HT-29 (cell line): ENCODE measurements at places on chromosomes 7 and 10. TPM values are rescaled to one million over a fixed set of nuclear protein-coding genes. Genes with fewer than 3 reads are reported as not detected.
A peak's percentile ranks its signal among the peaks of the same experiment; 100 is the strongest.

GRCh38 chr10:23917251-23917840, 291.6 kb upstream of the KIAA1217 start:
- DNase-seq = peak; percentile 6

DNA sequence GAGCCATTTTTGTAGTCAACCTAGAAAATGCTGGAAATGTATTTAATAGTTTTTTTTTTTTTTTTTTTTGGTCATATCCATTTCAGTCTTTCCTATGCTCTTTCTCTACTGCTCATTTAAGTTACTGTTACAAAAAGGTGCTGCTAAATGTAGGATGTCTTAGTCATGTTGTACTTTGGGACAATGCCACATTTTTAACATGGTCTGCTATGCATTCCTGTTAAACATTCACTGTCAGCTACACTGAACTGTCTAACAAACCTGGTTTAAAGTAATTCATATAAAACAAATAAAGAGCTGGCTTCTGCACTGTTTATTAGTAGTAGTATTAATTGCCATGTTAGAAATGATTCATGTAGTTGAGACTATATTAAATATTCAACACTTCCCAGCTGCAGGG, 108.6 kb downstream of the NSUN6 start:
- no peak for DNase-seq

DNA sequence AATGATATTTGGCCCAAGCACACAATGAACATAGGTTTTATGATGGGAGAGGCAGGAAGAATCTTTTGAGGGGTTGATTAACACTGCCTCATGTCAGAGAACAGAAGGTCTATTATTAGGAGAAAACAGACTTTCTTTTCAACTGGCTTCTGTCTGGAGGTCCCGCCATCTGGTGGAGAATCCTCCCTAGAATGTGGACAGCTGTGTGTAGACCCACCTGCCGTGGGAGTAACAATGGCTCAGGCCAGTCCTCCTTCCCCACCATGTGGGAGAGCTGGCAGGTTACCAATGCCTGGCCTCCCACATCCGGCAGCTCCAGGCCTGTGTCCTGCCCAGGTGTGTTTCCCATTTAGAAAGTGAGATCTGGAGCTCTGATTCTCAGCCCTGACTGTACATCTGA, 70.4 kb upstream of the AOAH start:
- peak; percentile 11 for DNase-seq

DNA sequence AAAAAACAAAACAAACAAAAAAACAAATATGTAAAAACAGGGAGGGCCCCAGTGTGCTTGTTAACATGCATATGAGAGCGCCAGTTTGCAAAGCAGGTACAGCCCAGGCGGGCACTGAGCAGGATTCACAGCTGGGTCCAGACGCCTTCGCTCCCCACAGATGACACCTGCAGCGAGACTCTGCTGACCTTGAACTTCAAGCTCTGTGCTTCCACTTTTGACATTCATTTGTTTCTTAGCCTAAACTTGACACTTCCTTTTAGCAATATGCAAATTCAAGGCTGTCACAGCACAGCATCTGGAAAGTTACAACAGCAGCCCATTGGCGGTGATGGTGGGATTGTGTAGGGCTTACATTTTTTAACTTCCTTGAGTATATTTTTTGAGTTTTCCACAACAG, 88.8 kb upstream of the TNS3 start:
- no peak for DNase-seq

DNA sequence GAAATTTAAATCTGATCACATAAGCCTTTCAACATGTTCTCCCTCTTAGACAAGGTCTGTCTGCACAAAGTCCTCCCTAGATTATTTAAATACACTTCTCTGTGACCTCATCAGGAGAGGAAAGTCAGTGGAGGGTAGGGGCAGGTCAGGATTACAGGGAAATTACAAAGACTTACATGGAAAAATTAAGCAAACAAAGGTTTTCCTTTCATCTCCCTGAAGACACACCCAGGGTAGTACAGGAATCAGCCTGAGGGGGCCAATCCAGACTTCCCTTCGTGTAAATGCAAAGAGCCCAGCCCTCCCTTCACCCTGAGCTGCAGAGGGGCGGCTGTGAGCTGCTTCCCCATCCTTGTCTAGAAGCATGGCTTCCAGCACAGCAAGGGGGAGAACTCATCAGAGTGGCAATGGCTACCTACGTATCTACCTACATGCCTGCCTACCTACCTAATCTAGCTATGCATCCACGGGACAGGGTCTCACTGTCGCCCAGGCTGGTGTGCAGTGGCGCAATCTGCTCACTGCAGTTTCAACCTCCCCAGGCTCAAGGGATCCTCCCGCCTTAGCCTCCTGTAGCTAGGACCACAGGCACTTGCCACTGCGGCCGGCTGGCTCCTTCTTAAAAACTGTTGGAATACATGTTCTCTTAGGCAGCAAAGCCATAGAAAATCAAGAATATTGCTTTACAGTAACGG, 33.2 kb downstream of the PITRM1 start:
- no peak for DNase-seq

- no peak for DNase-seq
Observed at GRCh38 chr7:158963771-158964241, 107.4 kb downstream of the DYNC2I1 start.

GRCh38 chr10:70834441-70835151, 18.8 kb downstream of the SGPL1 start:
- no peak for DNase-seq

- DNase-seq = no peak
Observed at GRCh38 chr7:14436878-14437277, 447.4 kb upstream of the ETV1 start.

GRCh38 chr7:1193593-1194424, 33.8 kb upstream of the ZFAND2A start:
- DNase-seq = peak; percentile 79

GRCh38 chr10:77661100-77661499, 23.5 kb upstream of the KCNMA1 start:
- DNase-seq = no peak

- DNase-seq = no peak
Observed at GRCh38 chr7:2211259-2211880, 21.4 kb downstream of the MAD1L1 start.

DNA sequence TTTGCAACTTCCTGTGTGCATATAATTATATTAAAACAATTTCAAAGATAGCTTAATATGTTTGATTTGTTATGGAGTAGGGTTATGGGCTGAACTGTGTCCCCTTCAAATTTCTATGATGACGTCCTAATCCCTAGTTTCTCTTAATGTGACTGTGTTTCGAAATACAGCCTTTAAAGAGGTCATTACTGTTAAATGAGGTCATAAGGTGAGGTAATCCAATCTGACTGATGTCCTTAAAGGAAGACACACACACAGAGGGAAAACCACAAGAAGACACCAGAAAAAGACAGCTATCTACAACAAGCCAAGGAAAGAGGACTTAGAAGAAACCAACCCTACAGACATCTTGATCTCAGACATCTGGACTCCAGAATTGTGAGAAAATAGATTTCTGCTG, 407.4 kb downstream of the MAGI2 start:
- DNase-seq = no peak

GRCh38 chr10:126549344-126549743, 121.1 kb downstream of the C10orf90 start:
- DNase-seq = no peak

- peak; percentile 76 for DNase-seq
Observed at GRCh38 chr7:88111140-88111743, 108.6 kb downstream of the SRI start.

GRCh38 chr7:80097756-80098155, 36.9 kb upstream of the GNAI1 start:
- DNase-seq = no peak

- no peak for DNase-seq
Observed at GRCh38 chr10:91935886-91936285, 12.3 kb downstream of the BTAF1 start.

GRCh38 chr7:157292770-157293412, 43.9 kb upstream of the DNAJB6 start:
- peak; percentile 37 for DNase-seq

DNA sequence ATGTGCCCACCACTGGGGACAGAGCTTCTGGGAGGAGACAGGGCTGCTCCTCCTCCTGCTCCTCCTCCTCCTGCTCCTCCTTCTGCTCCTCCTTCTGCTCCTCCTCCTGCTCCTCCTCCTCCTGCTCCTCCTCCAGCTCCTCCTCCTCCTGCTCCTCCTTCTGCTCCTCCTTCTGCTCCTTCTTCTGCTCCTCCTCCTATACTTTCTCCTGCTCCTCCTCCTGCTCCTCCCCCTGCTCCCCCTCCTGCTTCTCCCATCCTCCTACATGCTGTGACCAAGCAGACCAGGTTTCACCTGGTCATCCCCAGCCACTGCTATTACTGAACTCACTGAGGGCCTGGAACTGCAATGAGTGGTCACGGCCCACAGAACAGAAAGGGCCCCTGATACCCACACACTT, 154.0 kb upstream of the PPP2R2D start:
- no peak for DNase-seq

GRCh38 chr7:151776876-151777494, 99.9 kb downstream of the PRKAG2 start:
- no peak for DNase-seq

- no peak for DNase-seq
Observed at GRCh38 chr10:1154531-1155295, 98.5 kb downstream of the WDR37 start.

DNA sequence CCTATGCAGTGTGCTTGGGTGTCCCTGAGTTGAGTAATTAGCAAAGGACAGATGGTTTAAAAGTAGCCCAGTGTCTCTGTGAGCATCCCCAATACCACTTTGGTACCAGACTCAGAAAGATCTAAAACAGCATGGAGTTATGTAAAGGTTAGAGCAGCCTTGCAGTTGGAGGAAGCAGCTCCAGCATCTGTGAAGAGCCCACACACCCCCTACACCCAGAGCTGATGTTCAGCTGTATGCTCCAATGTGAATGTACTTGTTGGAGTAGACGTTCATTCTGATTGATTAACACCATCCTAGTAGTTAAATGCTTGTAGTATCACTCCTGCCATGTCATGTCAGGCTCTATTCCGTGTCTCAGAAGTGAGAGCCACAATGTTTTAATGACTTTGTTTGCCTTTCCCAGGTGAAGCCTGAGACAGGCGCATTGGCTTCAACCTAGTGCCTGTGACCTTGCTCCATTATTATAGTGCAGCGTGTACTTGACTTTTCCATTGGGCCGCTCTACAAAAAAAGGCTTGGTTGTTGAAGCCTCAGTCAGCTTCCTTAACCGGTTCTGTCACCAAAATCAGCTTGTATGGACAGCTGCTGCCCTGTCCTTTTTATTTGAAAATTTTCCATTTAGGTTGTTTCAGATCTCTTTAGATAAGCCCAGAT, 154.2 kb downstream of the LCOR start:
- DNase-seq = no peak

DNA sequence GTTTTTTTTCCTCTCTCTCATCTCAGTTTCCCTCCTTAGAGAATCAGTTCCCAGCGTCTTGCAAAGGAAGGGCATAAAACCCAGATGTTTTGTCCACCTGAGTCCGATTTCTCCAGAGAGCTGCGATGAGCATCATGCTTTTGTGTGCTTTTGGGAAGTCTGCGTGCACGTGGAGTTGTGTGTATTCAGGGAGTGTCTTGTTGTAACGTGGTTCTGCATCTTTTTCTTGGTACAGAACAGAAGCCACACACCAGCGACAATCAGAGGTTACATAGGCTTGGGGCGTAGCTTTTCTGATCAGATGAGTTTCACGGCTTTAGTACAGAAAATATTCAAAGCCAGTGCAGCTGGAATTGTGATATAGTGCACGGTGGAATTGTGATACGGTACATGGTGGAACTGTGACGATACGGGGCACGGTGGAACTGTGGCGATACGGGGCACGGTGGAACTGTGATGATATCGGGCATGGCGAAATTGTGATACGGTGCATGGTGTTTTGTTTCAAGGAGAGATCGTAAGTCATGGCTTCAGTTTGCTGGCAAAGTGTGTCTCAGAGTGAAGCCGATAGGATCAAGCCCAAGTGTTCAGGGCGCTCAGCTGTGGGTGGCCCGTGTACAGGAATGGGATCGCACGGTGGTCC, 32.8 kb downstream of the FOXK1 start:
- DNase-seq = no peak

GRCh38 chr7:151394076-151395035, 15.5 kb downstream of the WDR86 start:
- no peak for DNase-seq

DNA sequence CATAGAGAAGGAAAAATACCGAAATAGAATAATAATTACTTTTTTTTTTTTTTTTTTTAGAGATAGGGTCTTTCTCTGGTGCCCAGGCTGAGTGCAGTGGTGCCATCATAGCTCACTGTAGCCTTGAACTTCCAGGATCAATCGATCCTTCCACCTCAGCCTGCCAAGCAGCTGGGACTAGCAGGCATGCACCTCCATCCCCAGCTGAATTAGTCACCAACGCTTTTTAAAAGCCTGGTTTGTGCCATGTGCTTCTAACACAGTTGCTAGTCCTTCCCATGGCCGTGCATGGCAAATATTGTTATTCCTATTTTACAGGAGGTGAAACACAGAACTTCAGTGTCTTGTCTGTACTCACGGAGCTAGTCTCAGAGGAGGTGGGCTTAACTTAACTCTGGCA, 23.2 kb downstream of the LYZL2 start:
- peak; percentile 19 for DNase-seq

GRCh38 chr7:1027242-1028043, 16.9 kb upstream of the GPR146 start:
- DNase-seq = no peak

- no peak for DNase-seq
Observed at GRCh38 chr10:18359812-18360211, 219.6 kb downstream of the CACNB2 start.

TBC1D12 gene
- total RNA-seq = 5.8 TPM in 2 replicates

VIM gene
- total RNA-seq = 0.08 TPM in 1 of 2 replicates, not detected in the other

TMEM213 gene
- total RNA-seq = not detected in 2 replicates

MMP21 gene
- total RNA-seq = not detected in 2 replicates

PCLO gene
- total RNA-seq = 0.38 and 0.57 TPM in 2 replicates

LHFPL3 gene
- total RNA-seq = not detected in 2 replicates

LOXL4 gene
- total RNA-seq = 19.6 and 23.0 TPM in 2 replicates
